H54 (cell line): ENCODE measurements at places on chromosomes 6 and 20.

- no peak for DNase-seq
These were observed 5.6 kb upstream of the PMEPA1 start for GRCh38 chr20:57715268-57715904.

DNA sequence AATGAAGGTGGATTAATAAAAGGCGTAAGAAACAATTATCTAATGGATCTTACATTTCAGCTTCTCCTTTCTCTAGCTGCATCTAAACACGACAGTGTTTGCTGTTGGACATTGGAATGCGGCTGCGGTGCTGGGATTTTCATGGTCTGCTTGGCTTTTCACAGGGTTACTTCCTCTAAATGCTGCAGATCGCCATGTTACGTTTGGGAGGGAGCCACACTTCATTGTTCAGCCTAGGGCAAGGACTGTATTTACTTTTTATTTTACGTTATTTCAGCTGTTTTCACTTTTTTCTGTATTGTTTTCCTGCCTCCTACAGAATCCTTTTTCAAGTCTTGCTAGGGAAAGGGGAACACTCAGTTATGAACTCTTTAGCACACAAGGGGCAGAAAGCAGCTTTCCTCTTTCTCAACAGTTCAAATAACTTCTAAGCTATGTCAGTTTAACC, 97.9 kb upstream of the MTHFD1L start:
- no peak for DNase-seq

DNA sequence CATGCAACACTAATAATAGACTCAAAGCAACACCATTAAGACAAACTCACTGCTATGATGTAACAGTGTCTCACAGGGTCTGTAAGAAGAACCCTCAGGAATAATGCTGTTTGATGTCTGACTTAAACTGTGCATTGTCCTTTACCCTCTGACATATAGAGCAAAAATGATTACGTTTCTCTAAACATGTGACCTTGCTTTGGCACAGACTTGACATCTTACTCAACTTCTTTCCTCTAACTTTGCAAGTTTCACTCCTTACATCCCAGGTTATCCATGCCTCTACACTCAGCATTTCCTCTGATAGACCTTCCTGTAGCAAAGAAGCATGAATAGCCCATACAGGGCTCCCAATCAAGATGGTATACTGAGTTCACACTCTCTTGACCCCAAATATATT, 252.7 kb downstream of the UST start:
- DNase-seq, result no peak

DNA sequence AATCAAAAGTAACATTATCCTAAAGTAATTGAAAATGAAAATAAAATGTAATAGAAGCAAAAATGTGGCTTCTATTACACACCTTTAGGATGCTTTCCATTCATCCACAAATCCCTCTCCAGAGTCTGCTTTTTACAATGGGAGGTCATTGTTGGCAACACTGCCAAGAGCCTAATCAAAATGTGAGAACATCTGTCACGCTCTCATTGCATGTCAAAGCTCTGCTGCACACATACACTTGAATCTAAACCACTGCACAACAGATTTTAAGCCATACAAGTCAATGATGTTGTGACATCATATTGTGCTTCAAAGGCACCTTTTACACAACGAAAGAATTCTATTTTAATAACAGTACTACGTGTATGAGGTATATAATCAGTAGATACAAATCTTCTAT, 82.1 kb downstream of the PREP start:
- no peak for DNase-seq

DNA sequence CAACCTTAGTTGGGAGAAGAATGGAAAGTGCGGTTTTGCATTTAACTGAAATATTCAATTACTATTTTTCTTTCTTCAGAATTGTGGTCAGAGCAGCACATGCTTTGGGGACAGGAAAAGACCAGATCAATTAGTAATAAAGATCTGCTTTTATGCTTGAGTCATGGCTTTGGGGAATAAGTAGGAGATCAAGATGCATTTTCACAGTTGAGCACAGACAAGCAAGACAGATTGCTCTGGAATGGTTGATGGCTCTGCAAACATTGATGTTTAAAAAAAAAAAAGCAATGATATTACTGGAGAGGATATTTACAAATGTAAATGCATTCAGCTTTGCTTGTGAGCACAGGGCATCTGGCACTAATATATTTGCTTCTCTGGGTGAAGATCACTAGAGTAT, 224.4 kb upstream of the SASH1 start:
- no peak for DNase-seq

- DNase-seq, result no peak
These were observed 98.5 kb upstream of the AGPAT4 start for GRCh38 chr6:161372422-161372793.

- DNase-seq, result no peak
These were observed 2.9 kb downstream of the FOXP4 start for GRCh38 chr6:41548841-41549642.

GRCh38 chr20:48747840-48748414, 79.9 kb downstream of the PREX1 start:
- no peak for DNase-seq

GRCh38 chr20:37922016-37922415, 19.1 kb downstream of the VSTM2L start:
- DNase-seq, result no peak
